ENCODE measurements at places on chromosomes 11 and 22. TPM values are rescaled to one million over a fixed set of nuclear protein-coding genes. Genes with fewer than 3 reads are reported as not detected.

The KIRREL3 gene
- 0.96 TPM for polyA plus RNA-seq

The HBG1 gene
- 9.7 TPM for polyA plus RNA-seq

The TEX54 gene
- 0.76 TPM for polyA plus RNA-seq

The SYT9 gene
- 0.93 TPM for polyA plus RNA-seq

The PACSIN2 gene
- 51.5 TPM for polyA plus RNA-seq

The GAS2 gene
- polyA plus RNA-seq, result 5.8 TPM

The ACRV1 gene
- 0.27 TPM for polyA plus RNA-seq

The OR5P2 gene
- polyA plus RNA-seq, result not detected

The OR10W1 gene
- not detected for polyA plus RNA-seq

The ARHGAP8 gene
- polyA plus RNA-seq, result 16.2 TPM

DNA sequence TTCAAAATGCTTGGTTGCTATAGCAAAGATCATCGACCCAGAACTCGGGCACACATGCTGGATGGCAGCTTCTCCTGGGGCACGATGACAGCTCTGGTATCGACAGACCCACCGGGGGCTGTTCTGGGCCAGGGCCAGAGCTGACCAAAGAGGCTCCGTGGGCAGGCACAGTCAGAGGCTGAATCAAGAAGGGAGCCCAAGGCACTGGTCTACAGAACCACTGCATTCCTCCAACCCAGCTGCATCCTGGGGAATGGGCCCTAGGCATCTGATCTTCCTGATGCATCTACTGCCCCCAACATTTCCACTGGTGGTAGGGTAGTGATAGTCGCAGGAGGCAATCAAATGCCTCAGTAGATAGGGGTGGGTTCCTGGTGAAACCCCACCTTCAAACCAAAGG is 470.3 kb downstream of the TBC1D22A start:
- DNase-seq, result no peak

DNA sequence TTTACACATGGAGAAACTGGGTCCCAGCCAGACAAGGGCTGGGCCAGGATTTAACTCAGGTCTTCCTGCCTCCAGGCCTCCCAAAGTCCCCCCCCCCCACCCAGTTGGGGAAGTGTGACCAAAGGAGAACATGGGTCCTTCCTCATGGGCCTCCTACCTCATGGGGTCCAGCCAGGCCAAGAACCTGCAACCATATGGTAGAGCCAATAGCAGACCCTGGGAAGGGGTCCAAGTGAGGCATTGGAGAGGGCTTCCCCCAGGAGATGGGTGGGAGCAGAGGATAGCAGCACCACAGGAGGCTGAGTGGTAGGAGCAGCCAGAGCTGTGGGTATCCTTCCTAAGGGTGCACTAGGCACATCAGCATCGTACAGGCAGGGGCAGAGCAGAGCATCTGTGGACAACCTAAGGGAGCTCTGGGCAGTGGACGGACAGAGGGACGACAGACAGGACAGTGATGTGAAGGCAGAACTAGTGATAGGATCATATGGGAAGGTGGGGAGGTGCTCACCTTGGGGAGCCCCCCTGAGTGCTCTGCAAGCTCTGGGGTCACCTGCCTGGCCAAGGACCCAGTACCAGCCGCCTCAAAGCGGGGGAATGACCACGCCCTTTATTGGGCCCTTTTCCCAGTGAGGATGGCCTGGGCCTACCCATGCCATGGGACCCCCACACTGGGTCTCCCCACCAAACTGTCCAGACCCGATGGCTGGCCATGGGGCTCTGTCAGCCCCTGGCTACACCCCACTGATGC is 4.5 kb downstream of the ARVCF start:
- no peak for DNase-seq

- peak; percentile 23 for DNase-seq
Measured at GRCh38 chr11:44110231-44110679, 14.8 kb downstream of the EXT2 start.

- DNase-seq, result no peak
Measured at GRCh38 chr11:61771195-61771894, 18.9 kb downstream of the MYRF start.

GRCh38 chr11:47775240-47775869 is 8.2 kb upstream of the FNBP4 start:
- DNase-seq, result peak; percentile 49

GRCh38 chr11:35079611-35080010 is 59.4 kb upstream of the CD44 start:
- no peak for DNase-seq

- no peak for DNase-seq
Measured at GRCh38 chr22:50490531-50491308, 4.1 kb downstream of the MIOX start.

- no peak for DNase-seq
Measured at GRCh38 chr11:109960831-109961230, 132.4 kb upstream of the ZC3H12C start.

DNA sequence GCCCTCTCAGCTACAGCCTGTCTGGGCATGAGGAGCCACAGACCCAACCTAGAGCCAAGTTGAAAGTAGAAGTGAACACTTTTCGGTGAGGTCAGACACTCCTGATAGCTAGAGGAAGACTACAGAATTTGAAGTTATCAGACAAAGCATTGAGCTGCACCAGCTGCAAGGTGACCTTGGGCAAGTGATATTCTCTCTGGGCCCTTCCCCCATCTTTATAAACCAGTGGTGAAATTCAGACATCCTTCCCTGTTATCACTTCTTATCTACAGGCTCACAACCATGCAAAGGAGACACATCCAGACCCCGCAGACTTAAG is 8.0 kb upstream of the PMM1 start:
- DNase-seq, result no peak

DNA sequence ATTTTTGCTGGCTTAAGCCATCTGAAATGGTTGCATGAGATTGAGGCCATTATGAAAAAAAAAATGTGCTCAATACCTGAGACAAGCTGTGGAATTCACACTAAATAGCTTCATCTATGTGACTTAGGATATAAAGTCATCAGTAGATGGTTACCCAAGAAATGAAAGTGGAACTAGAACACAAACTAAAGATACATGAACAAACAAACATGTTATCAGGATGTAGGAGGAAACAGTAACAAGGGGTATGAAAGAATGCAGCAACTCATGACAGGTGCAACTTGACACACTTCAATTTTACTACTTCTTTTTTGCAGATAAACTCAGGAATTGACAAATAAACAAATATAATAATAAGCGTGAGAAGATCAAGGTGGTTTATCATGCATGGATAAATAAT is 155.0 kb downstream of the WT1 start:
- DNase-seq, result no peak

- no peak for DNase-seq
Measured at GRCh38 chr11:77397631-77398030, 76.3 kb downstream of the PAK1 start.

GRCh38 chr22:20571531-20572007 is 64.2 kb downstream of the MED15 start:
- DNase-seq, result no peak

DNA sequence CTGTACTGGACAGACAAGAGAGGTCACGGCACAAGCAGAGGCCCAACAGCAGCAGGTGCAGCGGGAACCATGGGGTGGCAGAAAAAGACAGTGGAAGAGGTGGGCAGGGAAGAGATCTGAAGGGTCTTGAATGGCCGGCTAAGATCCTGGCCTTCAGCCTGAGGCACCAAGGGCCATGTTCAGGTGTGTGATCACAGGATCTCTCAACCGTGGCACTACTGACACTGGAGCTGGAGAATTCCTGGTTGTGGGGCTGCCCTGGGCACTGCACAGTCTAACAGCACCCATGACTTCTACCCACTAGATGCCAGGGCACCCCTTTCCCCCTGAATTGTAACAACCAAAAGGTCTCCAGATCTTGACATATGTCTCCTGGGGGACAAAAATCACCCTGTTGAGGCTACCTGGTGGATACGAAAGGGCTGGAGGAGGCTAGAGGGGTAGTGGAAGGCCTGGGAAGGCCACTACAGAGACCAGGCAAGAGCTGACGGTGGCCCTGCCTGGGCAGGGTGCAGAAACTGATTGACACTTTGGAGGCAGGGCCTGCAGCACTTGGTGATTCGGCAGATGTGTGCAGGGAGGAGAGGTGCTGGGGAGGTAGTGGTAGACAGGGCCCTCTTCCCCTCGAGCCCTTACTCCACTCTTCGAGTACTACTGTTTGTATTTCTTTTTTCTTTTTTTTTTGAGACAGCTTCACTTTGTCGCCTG is 8.3 kb downstream of the CSNK1E start:
- DNase-seq, result no peak

- no peak for DNase-seq
Measured at GRCh38 chr22:49052023-49052538, 775.6 kb downstream of the BRD1 start.

- DNase-seq, result no peak
Measured at GRCh38 chr11:5546457-5546856, 1.9 kb downstream of the OR52H1 start.

GRCh38 chr11:47274495-47275235 is 4.7 kb downstream of the MADD start:
- no peak for DNase-seq

DNA sequence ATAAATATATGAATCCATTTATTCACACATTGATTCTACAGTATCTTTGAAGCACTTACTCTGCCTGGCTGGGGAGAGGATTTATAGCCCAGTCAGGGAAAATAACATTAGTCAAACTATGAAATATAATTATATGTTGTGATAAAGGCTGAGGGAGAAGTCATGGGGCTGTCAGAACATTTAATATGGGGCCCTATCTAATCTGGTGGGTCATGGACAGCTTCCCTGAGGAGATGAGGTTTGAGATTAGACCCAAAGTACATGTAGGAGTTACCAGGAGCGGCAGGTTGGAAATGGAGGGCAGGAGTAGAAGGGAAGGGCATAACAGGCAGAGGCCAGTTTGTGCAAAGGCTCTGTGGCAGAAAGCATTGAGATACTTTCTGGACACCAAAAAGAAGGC is 86.2 kb downstream of the DEPDC5 start:
- no peak for DNase-seq

DNA sequence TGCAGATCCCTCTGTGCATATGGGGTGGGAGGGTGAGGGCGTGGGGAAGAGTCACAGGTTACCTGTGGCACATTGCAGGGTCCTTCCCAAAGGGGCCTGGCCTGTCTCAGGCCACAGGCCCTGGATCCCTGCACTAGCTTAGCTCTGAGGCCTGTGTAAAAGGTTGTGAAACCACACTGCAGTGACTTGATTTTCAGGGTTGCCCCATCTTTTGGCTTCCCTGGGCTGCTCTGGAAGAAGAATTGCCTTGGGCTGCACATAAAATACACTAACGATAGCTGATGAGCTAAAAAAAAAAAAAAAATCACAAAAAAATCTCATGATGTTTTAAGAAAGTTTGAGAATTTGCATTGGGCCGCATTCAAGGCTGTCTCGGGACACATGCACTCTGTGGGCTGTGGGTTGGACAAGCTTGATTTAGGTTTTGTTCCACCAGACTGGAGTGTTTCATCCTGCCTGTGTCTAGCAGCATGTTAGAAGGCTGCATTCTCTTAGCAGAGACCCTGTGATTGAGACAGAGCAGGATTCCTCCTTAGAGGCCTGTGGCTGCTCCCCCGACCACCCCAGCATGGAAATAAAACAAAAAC is 35.9 kb upstream of the TREH start:
- no peak for DNase-seq

- DNase-seq, result no peak
Measured at GRCh38 chr11:3014057-3014938, 22.2 kb upstream of the NAP1L4 start.

DNA sequence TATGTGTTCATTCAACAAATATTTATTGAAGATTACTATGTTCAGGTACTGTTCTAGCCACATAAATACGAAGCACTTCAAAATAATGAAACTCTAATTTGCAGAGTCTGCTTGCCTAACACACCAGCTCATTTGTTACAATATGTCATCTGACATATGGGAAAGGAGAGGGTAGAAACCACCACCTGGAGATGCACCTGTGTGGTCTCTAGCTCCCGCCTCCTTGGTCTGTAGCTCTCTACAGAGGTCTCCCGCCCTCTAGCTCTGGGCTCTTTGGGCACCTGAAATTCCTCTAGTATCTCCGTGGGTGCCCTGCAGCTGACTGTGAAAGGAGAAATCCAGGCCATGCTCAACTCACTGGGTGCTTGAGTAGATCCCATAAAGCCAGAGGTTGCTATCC is 51.4 kb upstream of the DBX1 start:
- DNase-seq, result no peak

- DNase-seq, result peak; percentile 82
Measured at GRCh38 chr11:12066799-12067508, 43.4 kb upstream of the MICAL2 start.

DNA sequence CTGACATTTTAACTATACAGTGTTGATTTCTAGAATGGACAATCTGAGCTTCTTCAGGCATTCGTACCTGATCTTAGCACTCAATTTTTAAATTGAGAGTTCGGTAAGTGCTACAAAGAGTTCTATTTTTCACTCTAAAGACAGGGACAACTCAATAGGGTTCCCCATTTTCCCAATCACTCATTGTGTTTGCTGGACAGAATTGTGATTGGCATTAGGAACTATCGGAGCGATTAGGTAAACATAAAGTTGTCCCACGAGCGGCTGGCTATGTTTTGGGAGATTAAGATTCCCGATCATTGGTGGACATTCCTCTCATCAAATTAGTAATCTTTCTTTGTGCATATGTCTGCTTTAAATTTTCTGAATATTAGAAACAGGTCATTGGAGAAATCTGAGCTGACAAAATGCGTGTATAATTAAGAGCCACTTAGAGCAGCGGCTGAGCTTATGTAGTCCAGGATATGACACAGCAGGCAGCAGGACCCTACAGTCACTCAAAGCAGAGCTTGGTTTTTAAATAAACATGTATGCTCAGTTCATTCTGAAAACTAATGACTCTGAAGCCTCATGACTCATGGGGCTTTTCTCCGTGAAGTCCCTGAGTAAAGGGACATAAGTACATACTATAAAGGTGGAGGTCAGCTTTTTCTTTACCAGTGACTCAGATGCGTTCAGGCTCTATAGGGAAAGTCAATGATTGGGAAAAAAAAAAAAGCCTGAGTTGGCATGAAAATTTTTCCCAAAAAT is 109.4 kb downstream of the GRIA4 start:
- DNase-seq, result peak; percentile 32

DNA sequence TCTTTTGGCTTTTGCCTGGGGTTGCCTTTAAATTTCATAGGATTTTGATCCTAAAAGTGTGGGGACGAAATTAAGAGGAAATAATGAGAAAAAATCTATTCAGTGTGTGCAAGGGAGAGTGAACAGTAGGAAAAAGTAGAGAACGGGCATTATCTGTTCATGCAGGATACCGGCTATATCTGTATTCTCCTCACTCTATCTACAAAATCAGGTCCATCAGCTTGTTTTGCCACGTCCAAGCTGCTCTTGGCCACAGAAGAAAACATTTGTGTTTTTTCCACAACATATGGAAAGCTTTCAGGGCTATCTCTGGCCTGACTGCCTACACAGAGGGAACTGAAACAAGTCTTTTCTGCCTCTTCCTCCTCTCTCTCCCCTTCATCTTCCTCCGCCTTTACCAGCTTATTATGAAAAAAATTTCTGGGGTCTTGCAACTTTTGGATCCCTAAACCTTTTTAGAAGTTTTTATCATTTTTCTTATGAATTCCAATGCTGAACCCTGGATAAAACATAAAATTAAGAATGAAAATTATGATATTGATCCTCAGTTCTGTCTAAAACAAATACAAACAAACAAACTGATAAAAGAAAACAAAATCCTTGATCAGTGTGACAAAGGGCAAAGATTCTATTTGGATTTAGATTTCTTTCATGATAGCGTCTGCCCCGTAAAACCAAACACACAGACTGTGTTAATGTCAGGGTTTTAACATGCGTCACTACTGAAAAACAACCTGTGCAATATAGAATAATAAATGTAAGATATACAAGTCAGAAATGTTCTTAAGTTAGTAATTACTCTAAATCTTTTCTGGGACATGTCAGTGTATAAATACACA is 219.7 kb downstream of the CNTN5 start:
- DNase-seq, result no peak
